ENCODE measurements at places on chromosomes 3 and 15.
A peak's percentile ranks its signal among the peaks of the same experiment; 100 is the strongest.

- DNase-seq, result no peak
These were observed 31.0 kb upstream of the ADAMTS17 start for GRCh38 chr15:100372739-100373119.

- DNase-seq, result no peak
These were observed 55.4 kb downstream of the ARMC8 start for GRCh38 chr3:138242466-138242865.

DNA sequence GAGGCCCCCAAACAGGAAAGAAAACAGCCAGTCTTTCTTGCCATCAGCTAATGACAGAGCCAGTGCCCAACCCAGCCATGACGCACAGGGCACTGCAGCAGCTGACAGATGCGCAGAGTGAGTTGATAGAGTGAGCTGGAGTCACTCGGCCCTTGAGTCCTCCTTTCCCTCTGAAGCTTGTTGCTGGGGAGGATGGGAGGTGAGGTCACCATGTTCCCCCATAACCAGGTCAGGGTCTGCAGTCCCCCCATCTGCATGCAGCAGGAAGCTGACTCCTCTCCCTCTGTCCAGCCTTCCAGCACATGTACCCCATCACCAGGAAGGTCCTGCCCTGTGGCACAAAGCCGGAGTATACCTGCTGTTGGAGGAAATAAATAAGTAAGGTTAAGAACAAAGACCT, 174.6 kb downstream of the ABHD5 start:
- no peak for DNase-seq

GRCh38 chr3:133447750-133448477, 48.1 kb downstream of the BFSP2 start:
- no peak for DNase-seq

DNA sequence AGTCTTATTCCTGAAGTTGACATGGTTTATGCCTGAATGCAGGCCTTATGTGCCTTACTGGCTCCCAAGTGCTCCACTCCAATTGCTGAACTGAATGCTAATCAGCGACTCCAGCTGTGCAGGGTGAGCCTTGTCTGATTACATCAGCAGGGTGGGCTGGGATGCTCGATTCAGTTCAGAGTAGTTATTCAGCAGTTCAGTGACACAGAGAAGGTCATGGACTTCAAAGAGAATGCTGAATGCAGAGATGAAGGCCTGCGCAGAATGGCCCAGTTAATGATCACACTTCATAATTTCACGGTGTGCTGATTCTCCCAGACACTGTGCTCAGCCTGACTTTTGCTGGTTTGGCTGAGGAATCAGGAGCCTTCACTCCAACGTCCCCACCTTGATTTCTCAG, 63.6 kb downstream of the CLDN1 start:
- DNase-seq, result no peak

DNA sequence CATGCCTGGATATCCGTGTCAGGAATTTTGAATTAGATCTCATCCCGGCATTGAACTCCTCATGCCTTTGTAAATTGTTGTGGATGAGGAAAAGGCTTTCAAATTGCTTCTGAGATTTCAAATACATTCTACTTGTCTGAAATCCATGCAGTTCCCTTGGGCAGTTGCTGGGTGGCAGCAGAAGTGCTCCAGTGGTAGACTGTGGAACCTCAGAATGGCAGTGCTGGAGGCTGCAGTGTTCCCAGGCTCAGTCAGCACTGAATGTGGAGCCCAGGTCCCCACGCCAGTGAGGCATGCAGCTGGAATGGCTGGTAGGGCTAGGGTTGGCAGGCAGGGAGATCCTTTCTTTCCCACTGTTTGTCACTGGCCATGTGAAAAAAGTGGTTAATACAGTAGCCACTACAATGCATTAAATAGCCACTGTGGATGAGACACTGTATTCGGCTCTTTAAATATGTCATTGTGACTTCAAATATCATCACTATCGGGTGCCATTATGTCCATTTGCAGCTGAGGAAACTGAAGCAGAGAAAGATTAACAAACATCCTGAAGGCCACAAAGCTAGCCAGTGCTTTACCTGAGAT, 98.6 kb downstream of the TPRG1 start:
- peak; percentile 86 for DNase-seq

GRCh38 chr3:51739110-51739509, 32.2 kb downstream of the GRM2 start:
- no peak for DNase-seq

DNA sequence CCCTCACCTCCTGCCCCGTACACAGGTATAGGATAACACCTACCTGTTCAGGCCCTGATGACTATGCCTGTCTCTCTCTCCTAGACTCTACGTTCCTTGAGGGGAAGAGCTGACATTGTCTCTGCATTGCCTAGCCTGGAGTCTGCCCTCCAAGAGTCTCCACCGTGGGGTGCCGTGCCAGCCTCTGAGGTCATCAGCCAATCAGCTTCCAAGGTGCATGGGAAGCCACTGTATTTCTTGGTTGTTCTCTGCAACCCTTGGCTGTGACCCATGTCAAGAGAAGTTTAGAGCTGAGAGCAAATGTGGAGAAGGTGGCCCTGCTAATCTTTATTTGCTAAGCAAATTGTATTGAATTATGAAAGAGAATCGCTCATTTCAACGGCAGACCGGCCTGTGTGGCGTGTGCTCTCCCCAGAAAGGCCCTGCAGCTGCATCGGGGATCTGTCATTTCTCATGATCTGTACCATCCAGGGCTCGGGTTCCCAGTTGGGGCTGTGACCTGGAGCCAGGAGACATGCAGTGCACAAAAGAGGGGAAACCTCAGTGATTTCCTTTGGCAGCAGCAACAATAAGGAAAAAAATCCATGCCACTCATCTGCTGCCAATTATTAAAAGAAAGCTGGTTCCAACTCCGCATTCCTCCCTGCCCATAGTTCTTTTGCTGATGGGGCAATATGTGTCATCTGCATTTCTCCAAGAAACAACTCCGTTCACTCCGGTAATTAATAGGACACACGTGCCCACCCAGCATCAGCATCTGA, 182.2 kb downstream of the MEGF11 start:
- DNase-seq, result no peak

DNA sequence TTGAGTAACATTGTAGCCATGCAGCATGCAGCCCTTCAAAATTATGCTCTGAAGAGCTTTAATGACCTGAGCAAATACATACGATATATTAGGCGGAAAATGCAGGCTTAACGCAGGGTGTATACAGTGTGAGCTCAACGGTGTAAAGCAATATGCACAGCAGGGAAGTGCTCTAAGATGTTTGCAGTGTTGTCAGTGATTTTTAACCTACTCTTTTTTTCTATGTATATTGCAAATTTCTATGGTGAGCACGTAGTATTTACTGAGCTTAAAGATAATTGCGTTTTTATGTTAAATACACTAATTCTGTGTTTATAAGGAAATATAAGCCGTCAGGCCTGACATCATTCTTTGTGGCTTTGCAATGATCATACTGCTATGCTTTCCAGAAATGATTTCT, 42.1 kb downstream of the DGKG start:
- DNase-seq, result no peak

- no peak for DNase-seq
These were observed 33.7 kb downstream of the HCN4 start for GRCh38 chr15:73335026-73335425.

DNA sequence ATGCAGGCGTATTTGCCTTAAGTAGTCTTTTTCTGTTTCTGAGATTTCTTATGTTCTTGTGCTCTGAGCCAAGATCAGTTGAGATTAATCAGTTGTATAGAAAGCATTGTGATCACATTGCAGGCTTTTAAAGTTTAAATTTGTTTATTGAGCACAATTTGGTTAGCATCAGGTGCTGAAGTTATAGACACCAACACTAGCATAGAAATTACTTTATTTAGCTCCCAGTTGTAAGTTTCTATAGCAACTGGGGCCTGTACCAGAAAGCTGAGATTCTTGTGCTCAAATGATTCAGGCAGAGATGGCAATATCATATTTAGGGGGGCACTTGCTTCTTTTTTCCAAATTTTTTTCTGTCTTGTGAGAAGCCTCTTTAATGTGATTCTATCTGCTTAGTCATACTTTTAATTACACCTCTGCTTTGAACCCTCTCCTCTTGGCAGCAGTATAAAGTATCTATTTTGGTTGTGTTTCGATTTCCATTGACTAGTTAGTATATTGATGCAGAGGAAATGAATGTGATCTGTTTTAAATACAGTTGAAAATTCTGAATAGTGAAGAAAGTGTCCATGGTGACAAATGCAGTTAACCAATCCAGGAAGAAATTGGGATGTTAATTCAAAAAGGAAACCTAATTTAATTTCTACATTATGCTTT, 241.7 kb upstream of the GBE1 start:
- DNase-seq, result no peak

GRCh38 chr15:59443341-59444072, 5.5 kb downstream of the FAM81A start:
- DNase-seq, result no peak

GRCh38 chr3:127786353-127787070, 35.8 kb downstream of the MGLL start:
- no peak for DNase-seq

DNA sequence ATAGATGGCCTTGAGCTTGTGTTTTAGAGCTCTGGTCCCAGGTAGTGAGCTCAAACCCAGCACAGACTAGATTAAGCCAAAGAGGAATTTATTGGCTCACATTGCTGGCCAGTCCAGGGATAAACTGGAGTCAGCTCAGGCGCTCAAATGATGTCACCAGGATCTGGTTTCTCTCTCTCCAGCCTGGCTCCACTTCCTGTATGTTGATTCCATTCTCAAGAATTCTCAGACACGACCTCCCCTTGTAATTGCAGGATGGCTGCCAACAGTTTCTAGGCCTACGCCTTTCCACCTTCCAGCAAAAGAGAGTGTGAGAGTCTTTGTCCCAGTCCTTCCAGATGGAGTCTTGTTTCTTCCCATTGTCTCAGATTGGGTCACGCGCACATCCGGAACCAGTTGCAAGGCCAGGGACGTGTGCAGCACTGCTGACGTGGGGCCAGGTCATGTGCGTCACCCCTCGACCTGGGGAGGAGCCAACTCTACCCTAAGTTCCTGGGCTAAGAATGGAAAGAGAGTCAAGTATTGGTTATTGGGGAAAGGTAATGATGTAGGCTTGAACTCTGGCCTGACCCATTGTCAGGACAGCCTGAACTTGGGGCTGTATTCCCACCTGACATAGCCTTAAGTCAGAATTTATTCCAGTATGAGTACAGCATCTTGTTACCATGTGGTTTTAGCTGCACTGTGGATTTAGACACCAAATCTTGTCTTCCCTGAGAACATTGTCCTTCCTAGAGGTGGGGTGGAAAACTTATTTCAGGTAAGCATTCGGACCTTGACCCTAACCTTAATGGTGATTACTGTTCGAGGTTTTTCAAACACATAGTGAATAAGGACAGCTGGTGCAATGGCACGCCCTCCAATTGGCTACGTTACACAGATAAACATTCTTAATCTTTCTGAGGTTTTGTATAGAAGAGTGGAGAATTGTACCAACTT, 31.6 kb downstream of the CACNA1D start:
- no peak for DNase-seq

DNA sequence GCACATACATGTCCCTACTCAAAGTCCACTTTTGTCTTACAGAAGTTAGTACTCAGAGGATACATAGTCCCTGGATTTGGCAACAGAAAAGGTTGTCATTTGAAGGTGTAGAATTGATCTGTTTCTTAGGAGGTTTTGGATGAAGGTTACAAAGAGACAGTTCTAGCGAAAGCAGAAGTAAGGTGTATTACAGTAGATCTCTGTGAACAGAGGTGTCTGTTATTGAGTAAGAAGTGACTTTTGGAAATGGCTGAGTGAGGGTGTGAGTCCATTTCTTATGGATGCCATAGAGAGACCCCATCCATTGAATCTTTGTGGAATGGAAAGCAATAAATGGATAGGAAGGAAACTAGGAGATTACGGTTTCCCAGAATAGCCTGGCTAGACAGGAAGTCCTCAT, 5.6 kb downstream of the ZNF662 start:
- no peak for DNase-seq

DNA sequence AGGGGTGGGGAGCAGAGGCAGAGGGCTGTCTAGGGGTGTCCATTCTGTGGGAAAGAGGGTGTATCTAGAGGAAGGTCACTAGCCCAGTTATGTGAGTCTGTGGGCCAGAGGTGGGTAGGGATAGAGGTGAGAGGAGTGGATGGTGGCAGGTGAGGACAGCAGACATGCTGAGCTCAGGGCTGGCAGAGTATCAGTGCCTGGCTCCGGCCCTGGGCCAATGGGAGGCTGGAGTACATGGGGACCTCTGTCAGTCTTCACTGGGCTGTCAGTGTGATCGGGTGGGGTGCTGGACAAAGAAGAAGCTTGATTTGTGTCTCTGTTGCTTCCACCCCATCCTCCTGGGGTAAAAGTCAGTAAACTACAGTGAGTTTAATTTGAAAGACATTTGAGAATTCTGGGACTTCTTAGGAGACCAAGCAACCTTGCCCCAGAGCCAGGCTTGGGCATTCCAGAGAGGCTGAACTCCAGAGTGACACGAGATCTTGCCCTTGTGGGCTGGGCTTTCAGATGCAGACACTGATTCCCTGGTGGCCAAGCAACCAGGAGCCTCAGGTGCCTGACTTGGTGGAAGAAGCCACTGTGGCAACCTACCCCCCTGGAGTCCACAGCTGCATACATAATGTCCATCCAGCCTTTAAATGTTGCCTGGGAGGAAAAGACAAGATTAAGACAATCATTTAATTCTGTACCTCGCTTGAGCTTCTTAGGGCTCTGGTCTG, 60.7 kb downstream of the EXOG start:
- DNase-seq, result no peak

DNA sequence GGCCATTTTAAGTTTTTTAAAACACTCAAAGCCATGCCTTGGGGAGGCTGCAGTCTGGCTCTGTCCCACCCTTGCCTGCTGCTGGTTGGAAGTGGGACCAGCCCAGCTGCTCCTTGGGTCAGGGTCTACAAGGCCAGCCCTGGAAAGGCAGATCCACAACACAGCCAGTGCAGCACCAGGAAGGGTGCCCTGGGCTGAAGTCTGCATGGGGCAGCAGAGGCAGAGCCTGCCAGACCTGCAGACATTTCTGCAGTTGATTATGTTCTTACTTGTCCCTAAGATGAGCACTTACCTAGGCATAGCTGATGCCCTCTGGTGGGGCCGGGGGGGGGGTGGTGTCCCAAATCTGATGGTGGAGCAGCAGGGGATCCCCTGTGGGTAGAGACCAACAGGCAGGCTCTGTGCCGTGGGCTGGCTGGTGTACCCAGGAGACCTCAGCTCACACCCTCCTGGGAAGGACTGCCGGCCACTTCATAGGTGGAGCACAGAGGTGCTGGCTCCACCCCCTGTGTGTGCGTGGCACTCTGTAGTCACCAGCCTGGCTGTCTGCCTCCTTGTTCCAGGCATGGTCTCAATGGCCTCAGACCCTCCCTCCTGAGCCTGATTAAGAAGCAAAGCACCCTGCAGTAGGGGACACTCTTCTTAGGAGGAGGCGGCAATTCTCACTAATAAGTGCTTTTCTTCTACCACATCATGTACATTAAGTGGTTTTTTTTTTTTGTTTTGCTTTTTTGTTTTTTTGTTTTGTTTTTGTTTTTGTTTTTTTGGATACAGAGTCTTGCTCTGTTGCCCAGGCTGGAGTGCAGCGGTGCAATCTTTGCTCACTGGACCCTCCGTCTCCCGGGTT, 97.4 kb upstream of the KLF13 start:
- DNase-seq, result no peak

DNA sequence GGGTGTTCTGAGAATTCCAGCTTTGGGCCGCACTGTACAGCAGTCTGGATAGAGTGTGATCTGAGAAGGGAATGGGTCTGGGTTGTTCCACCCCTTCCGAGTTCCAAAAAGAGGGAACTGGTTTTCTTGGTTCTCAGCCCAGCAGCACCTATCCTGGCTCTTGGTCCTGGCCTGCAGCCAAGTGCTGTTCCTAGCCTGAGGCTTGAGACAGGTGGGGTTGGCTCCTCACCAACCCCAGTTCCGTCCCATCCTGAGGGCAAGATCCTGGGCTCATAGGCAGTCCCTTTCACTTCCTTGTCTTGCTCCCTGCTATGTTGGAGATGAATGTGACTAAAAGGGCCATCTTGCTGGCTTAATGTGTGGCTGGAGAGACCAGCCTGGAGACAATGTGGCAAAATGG, 15.2 kb downstream of the IVD start:
- no peak for DNase-seq
